GM23248 (cell line): ENCODE measurements at places on chromosomes 11 and 22. TPM values are rescaled to one million over a fixed set of nuclear protein-coding genes. Genes with fewer than 3 reads are reported as not detected.

The P2RY6 gene
- 0.76 TPM in 1 of 2 replicates, not detected in the other for total RNA-seq

The CD3D gene
- not detected in 2 replicates for total RNA-seq

- no peak for DNase-seq
Measured at GRCh38 chr11:130614591-130614990, 166.1 kb downstream of the ADAMTS15 start.

The MYO18B gene
- not detected in 2 replicates for total RNA-seq

GRCh38 chr11:13238879-13239514 is 38.6 kb upstream of the BMAL1 start:
- DNase-seq, result peak; percentile 72

GRCh38 chr11:108203075-108203474 is 19.4 kb downstream of the NPAT start:
- DNase-seq, result no peak

DNA sequence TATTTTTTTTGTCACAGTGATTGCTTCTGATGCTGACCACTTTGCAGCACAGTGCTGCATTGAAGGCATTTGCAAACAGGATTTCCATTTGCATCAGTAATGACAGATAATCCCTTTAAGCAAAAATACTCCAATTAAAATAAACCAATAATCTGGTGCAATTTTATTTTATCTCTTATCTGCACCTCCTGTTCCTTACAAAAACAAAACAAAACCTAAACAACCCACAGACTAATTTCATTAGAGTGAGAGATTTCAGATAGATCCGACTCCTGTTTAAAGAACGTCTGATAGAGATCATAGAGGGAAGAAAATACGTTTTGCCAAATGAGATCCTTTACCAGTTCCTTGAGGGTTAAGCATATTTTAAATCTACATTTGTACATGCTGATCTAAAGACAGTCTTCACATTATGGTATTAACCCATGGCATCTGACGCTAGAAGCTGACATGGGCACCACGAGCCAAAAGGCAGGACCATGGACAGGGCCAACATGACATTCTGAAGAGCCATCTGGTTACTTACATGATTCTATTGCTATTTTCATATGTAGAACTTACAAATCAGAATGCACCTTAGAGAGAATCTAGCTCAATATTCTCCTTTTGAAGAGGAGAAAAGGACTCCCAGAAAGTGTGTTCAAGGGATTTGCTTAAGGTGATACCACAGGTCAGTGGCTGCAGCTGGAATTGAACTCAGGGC is 286.2 kb upstream of the NARS2 start:
- DNase-seq, result peak; percentile 43

DNA sequence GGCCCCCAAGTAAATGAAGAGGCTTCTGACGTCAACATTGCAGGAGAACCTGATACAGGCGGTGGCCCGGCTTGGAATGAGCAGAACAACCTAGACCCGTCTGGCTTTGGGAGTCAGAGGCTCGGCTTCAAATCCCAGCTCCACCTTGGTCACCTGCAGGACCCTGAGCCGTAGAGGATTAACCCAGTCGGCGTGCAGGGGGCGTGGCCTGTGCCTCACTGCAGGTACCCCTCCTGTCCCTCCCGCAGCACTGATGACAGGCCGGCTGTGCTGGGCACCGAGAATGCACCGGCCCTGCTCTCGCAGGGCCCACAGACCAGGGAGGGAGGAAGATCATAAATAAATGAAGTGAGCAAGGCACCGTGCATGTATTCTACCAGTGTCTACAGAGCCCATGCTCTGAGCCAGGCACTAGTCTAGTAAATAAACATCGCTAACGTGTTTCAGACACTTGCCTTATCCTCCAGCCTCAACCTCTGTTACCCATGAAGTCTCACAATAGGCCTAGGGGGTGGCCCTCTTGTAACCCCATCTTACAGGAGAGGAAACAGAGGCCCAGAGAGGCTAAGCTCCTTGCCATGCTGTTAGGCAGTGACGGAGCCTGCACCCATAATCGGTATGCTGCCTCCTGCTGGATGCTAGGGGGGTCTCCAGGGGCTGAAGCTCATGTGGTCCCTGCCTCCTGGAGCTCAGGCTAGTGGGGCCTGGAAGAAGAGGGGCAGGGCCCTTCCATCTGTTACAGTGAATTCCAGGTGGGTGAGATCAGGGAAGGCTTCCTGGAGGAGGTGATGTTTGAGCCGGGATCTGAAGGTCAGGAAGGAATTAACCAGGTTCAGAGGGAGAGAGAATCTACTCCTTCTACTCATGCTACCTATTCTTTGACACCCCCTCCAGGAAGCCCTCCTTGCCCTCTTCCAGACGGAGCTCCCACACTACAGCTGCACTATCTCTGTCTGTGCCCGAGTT is 53.4 kb downstream of the RTL6 start:
- DNase-seq, result peak; percentile 8

The ESAM gene
- not detected in 2 replicates for total RNA-seq

The GPR83 gene
- not detected in 2 replicates for total RNA-seq

DNA sequence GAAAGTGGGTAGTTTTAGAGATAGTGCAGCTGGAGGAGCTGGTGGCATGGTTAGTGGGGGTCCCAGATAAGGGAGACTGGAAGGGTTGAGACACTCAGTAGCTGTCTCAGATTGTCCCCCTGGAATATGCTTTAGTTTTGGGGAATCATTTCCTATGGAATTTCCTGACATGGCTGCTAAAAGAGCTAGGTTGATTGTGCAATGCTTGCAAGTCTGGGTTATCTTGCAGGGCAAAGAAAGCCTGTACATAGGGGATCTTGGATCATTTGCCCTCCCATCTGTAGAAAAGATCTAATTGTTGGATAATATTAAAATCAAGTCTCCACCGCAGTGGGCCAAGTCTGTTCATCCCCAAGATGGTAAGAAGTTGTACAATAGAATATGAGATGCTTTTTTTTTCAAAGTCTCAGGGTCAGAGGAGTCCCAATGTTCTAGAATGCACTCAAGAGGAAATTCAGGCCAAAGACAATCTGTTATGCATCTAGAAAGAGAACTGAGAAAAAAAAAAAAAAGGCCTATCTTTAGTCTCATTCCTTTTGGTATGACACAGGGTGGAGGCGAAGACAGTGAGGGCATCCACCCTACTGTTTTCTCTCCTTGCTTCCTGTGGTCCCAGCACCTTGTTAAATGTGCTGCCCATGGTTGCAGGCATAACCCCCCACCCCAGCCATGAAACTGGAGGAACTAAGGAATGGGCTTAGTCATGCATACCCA is 20.2 kb downstream of the MS4A6E start:
- DNase-seq, result no peak

The IRF7 gene
- total RNA-seq, result 3.7 and 11.8 TPM in 2 replicates

The TRIM66 gene
- 1.4 and 1.5 TPM in 2 replicates for total RNA-seq

- DNase-seq, result no peak
Measured at GRCh38 chr11:82757660-82758357, 24.1 kb upstream of the FAM181B start.

The MUC5B gene
- not detected in 2 replicates for total RNA-seq

DNA sequence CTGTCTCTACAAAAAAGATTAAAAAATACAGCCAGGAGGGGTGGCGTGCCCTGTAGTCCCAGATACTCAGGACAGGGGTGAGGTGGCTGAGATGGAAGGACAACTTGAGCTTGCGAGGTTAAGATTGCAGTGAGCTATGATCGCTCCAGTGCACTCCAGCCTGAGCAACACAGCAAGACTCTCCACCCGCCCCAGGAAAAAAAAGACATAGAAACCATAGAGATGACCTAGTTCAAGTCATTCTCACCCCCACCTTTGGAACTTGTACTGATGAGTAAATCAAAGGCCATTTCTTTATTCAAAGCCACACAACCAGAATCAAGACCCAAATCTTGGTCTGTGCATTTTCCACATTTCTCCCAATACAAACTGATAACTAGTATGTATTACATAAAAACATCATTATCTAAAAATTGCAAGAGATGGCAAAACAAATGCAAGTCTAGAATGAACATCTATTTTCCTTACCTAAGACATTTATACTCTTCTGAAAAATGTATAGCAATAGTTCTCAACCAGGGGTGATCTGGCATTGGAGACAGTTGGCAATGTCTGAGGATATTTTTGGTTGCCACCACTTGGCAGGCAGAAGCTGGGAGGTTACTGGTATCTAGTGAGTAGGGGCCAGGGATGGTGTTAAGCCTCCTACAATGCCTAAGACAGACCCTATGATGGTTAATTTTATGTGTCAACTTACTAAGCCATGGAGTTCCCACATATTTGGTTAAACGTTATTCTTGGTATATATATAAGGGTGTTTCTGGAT is 34.6 kb downstream of the LGR4 start:
- DNase-seq, result peak; percentile 68

The OSBP2 gene
- total RNA-seq, result 1.1 and 2.0 TPM in 2 replicates

GRCh38 chr22:46084943-46085827 is 65.1 kb upstream of the PPARA start:
- peak; percentile 97 for DNase-seq

The INSC gene
- 0.89 and 1.2 TPM in 2 replicates for total RNA-seq

DNA sequence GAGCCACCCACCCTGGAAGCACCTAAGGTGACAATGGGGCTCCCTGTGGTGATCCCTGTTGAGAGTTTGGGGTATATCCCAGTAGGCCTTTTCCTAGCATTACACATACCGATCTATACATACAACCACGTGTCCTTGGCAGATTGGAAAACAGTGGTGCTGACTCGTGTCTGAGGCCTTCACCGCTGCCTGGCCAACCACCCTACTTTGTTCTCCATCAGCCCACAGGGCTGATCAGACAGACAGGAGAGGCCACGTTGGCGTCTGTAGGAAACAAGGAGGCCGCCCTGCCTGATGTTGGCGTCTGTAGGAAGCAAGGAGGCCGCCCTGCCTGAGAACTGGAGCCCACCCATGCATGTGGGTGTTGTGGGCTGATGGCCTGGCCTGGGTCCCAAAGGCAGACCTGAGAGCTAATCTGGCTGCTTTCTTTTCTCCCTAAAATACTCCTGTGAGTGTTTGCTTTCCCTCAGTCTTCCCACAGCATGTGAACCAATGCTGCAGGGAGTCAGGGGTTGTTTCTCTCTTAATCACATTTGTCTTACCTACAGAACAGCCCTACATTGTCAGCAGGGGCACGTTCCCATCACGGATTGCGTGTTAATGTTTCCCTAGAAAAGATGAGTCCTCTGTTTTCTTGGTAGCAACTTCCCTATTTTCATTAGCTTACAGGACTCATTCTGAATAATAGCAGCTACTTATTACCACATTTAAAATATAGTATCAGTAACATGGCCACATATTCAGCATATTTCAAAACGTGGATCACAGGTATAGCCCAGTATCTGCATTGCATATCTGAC is 57.2 kb downstream of the SBF1 start:
- no peak for DNase-seq

The PNPLA3 gene
- 0.13 and 0.54 TPM in 2 replicates for total RNA-seq

DNA sequence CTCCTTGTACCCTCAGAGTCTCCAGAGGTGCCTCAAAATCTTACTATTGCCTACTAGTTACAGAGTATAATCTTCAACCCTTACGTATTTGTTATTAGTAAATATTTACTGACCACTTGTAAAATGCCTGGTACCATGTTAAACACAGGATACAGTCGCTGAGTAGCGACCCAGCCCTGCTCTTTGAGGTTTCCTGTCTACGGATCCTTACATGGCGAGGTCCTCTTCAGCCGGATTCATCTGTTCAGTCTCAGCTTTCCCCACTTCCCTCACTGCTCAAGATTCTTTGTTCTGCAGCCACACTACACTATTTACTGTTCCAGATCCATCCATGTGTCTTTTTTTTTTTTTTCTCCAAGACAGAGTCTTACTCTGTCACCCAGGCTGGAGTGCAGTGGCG is 13.2 kb upstream of the TTC36 start:
- DNase-seq, result no peak

GRCh38 chr11:120568572-120569307 is 57.2 kb downstream of the GRIK4 start:
- no peak for DNase-seq
